ENCODE measurements at places on chromosomes 13 and 19.

- no peak for DNase-seq
Observed at GRCh38 chr19:4800591-4801081, 9.1 kb downstream of the FEM1A start.

- DNase-seq: no peak
Observed at GRCh38 chr13:110607675-110608224, 7.6 kb upstream of the NAXD start.

DNA sequence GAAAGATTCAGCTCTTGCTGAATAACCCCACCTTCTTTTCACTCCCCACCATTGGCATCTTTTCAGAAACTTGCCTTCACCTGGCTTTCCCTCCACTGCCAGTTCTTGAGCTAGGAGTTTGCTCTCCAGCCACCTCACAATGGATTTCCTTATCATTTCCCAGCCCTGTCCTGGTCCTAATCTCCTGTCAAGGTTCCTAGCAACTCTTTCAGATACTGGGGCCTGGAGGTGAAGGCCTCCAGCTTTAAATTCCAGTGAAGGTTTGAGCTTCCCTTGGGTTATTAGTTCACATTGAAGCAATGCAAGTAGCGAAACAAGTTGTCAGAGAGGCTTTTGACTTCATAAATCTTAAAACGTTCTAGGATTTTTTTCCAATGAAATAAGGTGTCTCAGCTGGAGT, 320.8 kb upstream of the MAB21L1 start:
- no peak for DNase-seq

GRCh38 chr13:103156346-103156998, 90.3 kb upstream of the SLC10A2 start:
- DNase-seq: no peak

DNA sequence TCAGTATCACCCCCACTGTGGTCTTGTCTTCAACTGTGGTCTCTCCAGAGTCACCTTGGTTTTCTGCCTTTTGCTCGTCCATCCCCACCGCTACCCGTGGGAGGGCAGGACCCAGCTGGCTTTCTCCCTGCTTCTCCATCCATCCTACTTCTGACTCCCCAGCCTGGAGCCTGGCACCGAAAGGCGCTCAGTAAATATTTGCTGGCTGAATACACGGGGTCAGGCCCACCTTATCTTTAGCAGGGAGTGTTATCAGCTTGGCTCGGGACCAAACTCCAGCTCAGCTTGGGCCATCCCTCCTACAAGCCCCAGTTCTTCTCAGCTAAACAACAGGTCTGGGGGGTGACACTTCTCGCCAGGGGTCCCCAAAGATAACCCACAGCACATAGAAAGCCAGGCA, 62.0 kb upstream of the KLF2 start:
- DNase-seq: no peak

- DNase-seq: no peak
Observed at GRCh38 chr19:33730858-33731607, 65.6 kb upstream of the KCTD15 start.

DNA sequence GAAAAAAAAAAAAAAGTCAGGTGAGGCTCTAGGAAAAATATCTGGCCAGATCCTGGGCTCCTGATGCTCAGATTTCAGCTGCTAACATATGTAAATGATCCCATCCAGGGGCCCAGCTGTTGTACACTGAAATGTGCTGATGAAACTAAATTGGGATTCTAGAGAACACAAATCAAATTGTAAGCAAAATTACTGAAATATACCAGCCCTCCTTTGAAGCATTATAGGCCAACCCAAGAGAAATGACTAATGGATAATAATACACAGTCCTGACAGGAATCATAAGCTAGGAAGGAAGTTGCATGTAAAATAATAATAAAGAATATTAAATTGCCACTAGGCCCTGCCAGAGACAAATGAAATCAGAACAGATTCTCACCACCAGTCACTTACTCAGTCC, 17.8 kb downstream of the KCTD12 start:
- DNase-seq: no peak

Measured in HEK293T (cell line).